ENCODE measurements at places on chromosomes 4 and X. TPM values are rescaled to one million over a fixed set of nuclear protein-coding genes. Genes with fewer than 3 reads are reported as not detected.
A peak's percentile ranks its signal among the peaks of the same experiment; 100 is the strongest.

The HHIP gene
- 1.7 TPM for total RNA-seq

The SPACA5B gene
- total RNA-seq: not detected

The SLC10A7 gene
- total RNA-seq: 3.8 TPM

The POU4F2 gene
- total RNA-seq: not detected

The HSFX2 gene
- not detected for total RNA-seq

The XAGE1A gene
- not detected for total RNA-seq

The DHX15 gene
- total RNA-seq: 163 TPM

The ODAPH gene
- total RNA-seq: 0.87 TPM

The NKAP gene
- 5.0 TPM for total RNA-seq

The ZAR1 gene
- total RNA-seq: 0.23 TPM

The REELD1 gene
- total RNA-seq: not detected

The RHOXF2 gene
- total RNA-seq: not detected

The GAK gene
- 123 TPM for total RNA-seq

The KCND1 gene
- 0.51 TPM for total RNA-seq

The CLNK gene
- not detected for total RNA-seq

The BEX3 gene
- total RNA-seq: 168 TPM

DNA sequence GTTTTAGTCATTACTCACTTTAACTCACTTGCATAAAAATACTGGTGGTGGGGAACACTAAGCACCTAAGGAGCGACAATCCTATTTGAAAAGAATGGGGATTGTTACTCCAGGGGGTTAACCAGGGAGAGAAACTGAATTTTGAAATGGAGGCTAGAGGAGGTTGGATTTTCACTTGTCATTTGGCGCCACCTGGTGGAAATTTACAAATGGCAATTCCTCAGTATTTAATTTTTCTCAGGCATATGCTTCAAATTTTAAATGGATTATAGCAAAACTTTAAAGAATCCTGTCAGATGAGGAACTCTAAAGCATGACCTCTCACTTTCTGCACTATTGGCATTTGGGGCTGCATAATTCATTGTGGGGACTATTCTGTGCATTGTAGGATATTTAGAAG, 2.7 kb upstream of the GEMIN8 start:
- DNase-seq: no peak

- DNase-seq: no peak
These were observed 607.9 kb downstream of the ANKRD50 start for GRCh38 chr4:124104628-124105027.

GRCh38 chrX:15619053-15619755, 18.4 kb upstream of the ACE2 start:
- DNase-seq: peak; percentile 45

- no peak for DNase-seq
These were observed 97.5 kb upstream of the PRPS2 start for GRCh38 chrX:12693754-12694153.

DNA sequence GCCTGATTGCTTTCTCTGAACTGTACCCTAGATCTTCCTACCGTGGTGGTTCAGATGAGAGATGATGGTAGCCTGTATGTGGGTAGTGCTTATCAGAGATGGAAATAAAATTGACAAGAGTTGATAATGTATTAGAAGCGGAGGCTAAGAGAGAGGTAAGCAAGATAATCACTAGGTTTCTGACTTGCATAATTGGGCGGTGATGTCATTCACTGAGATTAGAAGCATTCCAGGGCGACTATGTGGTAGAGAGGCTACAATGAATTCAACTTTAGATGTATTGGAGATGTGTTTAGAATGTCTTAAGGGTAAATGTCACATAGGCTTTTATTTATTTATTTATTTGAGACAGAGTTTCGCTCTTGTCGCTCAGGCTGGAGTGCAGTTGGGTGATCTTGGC, 415 bp upstream of the TENM3 start:
- no peak for DNase-seq

GRCh38 chrX:41946989-41947612, 23.7 kb upstream of the CASK start:
- no peak for DNase-seq

DNA sequence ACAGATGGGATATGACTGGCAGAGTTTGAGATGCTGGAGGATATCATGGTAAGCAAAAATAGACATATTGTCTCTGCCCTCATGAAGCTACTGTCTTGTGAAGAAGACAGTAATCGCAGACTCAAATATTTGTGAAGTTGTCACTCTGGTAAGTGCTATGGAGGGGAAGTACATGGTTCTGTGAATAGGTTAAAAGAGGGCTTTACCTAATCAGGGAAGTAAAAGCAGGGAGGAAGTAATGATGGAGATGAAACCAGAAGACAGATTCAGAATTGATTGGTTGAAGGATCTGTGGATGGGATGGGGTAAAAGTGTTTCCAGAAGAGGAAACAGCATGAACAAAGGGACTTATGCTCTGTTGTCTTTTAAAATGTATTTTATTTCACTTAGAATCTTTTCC, 19.3 kb upstream of the MAGED1 start:
- no peak for DNase-seq

DNA sequence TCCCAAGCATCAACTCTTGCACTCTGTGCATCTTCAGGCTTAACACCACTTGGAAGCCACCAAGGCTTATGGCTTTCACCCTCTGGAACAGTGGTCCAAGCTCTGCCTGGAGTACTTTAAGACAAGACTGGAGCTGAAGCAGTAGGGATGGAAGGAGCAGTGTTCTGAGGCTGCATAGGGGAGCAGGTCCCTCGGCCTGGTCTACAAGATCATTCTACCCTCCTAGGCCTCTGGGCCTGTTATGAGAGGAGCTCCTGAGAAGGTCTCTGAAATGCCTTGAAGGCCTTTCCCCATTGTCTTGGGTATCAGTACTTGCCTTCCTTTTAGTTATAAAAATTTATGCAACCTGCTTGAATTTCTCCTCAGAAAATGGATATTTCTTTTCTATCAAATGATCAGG, 286.7 kb downstream of the CPXCR1 start:
- no peak for DNase-seq

GRCh38 chrX:154322890-154323289, 27.3 kb downstream of the TKTL1 start:
- no peak for DNase-seq

- no peak for DNase-seq
These were observed 397.9 kb downstream of the PPP3CA start for GRCh38 chr4:100949350-100949935.

DNA sequence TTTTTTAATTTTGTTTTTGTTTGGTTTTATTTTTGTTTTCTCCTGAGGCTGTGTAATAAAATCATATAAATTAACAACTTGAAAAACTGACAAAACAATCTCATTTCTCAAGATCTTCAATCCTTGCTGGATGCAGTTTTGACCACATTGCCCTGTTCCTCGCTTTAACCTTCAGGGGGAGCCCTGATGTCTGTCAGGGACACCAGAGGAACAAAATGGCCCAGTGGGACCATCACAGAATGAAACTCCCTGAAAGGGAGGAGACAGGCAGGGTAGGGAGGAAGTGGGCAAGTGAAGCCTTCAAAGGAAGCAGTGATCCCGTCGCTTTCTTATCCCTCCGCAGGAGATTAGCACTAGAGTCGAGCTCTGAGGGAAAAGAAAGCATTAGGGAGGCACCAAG, 274.9 kb upstream of the LDB2 start:
- no peak for DNase-seq

GRCh38 chr4:154183264-154183663, 308.3 kb downstream of the DCHS2 start:
- no peak for DNase-seq

GRCh38 chrX:41824551-41824950, 98.8 kb downstream of the CASK start:
- no peak for DNase-seq

- peak; percentile 36 for DNase-seq
These were observed 505.6 kb downstream of the RAPGEF2 start for GRCh38 chr4:159608436-159608835.

- DNase-seq: no peak
These were observed 1033.1 kb downstream of the RAPGEF2 start for GRCh38 chr4:160136021-160136420.

- DNase-seq: peak; percentile 73
These were observed 249.2 kb upstream of the RPS6KA3 start for GRCh38 chrX:20515841-20516461.

- DNase-seq: no peak
These were observed 31.0 kb downstream of the TMSB4X start for GRCh38 chrX:13005661-13006473.

DNA sequence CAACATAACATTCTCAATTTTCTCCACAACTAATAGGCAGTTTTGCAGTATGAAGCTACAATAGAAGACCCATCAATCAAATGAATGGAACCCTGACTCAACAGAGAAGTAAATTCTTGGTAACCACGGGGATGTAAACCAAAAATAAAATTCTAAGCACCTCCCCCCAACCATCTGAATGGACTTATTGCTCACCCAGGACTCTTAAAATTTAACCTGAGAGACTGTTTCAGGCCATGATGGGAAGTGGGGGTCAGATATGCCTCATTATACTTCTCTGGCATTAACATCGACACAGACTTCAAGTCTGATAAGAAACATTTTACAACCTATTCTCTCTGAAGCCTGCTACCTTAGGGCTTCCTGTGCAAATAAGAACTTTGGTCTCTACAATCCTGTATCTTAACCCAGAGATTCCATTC, 620.9 kb downstream of the TLL1 start:
- DNase-seq: no peak

- DNase-seq: no peak
These were observed 19.1 kb upstream of the ZXDA start for GRCh38 chrX:57929373-57929772.

- no peak for DNase-seq
These were observed 41.3 kb downstream of the DOCK11 start for GRCh38 chrX:118536687-118537461.

DNA sequence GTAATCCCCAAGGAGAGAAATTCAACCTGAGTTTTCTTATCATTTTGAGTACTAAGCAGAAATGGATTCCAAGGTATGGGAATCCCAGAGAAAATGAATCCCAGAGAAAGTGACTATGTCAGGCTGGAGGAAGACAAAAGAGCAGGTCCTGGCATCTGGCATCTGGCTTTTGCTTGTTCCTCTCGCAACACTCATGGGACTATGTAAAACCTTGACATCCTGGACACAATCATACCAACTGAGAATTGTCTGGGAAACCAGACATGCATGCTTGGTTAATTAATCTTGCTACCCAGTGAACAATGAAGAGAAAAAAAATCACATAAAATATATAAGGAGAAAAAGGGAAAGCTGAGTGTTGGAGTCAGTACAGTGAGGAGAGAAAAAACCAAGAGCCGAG, 12.9 kb downstream of the DCAF8L1 start:
- no peak for DNase-seq

GRCh38 chr4:24611575-24611974, 27.2 kb upstream of the DHX15 start:
- no peak for DNase-seq

GRCh38 chrX:109533631-109534030, 3.0 kb upstream of the NXT2 start:
- no peak for DNase-seq

DNA sequence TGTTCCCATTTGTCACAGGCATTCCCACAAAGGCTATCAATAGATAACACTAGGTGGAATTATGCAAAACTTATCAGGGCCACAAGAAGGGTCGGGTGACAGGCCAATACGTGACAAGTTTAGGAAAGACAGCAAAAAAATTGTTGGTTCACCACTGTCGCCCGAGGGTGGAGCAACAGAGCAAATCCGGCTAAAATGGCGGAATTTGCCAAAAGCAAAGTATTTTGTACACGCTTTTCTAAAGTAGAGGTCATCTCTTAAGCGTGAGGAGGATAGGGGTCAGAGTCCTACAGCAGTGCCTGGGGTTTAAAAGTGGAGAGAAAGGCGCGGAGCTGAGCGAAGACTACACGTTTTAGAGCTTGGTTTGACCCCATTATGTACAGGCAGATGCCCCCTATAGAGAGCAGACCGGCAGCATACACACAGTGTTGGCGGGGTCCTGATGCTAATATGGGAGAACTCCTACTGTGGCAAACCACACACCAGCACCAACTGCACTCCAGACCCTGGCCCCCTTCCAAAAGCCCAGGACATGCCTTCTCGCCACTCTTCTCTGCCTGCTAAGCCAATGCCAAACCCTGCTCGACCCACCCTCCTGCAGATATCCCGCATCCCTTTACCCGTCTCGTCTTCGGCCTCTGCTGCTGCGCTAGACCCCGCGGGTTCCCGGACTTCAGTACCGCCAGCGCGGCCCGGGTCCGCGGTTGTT, 733 bp downstream of the CCNA2 start:
- no peak for DNase-seq

GRCh38 chr4:41571422-41571821, 33.5 kb downstream of the LIMCH1 start:
- no peak for DNase-seq

GRCh38 chr4:8542776-8543525, 37.2 kb upstream of the GPR78 start:
- no peak for DNase-seq

DNA sequence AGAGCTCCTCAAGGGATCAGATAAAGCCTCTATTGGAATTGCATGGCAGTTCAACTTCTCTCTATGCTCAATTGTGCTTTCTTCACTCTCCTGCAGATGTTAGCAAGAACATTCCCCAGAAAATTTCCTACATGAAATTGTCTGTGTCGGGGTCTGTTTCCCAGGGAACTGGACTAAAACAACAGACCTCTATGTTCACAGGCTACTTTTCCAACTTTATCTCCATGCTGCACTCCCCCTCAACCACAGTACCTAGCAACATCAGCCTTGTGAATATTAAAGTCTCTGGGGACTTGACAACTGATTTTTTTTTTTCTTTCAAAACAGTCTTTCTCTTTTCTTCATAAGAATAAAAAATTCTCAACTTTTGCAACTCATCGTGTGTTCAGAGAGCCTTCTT, 1470.8 kb upstream of the ADGRL3 start:
- DNase-seq: no peak

- no peak for DNase-seq
These were observed 39.7 kb downstream of the PTPN13 start for GRCh38 chr4:86633854-86634253.

DNA sequence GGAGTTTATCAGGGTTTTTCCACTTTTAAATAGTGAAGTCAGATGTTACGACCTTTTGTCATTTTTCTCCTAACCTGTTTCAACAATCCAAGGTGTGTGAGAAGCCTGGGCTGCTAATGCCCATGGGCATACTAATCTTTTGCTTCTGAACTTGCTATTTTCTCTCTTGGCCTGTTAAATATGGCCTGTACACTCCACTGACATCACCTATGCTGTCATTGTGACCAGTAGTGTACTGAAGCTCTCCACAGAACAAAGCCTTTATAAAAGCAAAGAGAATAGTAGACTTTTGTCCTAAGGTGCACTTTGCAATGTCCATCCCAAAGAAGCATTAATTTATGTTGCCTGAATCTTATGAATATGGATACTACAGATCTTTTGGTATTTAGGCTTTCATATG, 1490.5 kb downstream of the STIM2 start:
- DNase-seq: no peak

- no peak for DNase-seq
These were observed 164.1 kb downstream of the DTHD1 start for GRCh38 chr4:36445480-36445879.

GRCh38 chr4:88514557-88515511, 8.7 kb downstream of the PYURF start:
- DNase-seq: no peak

- no peak for DNase-seq
These were observed 61.6 kb upstream of the STS start for GRCh38 chrX:7085879-7086278.

GRCh38 chrX:69222103-69223090, 57.1 kb upstream of the PJA1 start:
- DNase-seq: no peak
